ENCODE measurements at places on chromosomes 7 and 10. TPM values are rescaled to one million over a fixed set of nuclear protein-coding genes. Genes with fewer than 3 reads are reported as not detected.

The CYP3A7 gene
- not detected for total RNA-seq

- DNase-seq = no peak
Observed at GRCh38 chr10:126889421-126889820, 15.8 kb upstream of the DOCK1 start.

The NOD1 gene
- 22.8 TPM for total RNA-seq

DNA sequence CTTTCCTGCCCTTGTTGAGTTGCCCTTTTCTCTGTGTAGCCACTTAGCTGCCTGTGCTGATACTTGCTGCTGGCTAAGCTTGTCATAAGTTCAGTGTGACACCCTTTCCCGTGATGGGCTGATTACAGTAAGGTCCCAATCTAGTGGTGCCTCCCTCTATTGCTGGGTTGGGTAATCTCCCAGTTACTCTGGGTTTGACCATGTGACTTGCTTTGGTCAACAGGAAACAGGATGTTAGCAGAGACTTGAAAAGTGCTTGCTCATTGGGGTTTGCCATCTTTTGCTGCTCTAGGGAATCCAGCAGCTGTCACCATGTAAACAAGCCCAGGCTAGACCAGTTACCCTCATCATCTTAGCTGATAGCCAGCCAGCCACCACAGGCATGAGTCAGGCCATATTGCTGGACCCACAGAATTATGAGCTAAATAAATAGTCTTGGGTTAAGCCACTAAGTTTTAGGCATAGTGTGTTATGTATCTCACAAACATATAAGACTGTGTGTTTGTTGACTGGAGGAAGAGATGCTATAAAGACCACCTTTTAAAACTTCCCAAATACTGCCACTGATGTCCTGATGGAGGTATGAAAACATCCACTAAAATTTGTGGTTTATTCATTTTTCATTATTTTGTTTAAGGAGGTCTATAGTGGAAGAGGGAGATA is 4.0 kb upstream of the LEP start:
- peak; percentile 17 for DNase-seq

- DNase-seq = no peak
Observed at GRCh38 chr7:74467876-74468275, 14.2 kb downstream of the GTF2IRD1 start.

The TMEM229A gene
- not detected for total RNA-seq

DNA sequence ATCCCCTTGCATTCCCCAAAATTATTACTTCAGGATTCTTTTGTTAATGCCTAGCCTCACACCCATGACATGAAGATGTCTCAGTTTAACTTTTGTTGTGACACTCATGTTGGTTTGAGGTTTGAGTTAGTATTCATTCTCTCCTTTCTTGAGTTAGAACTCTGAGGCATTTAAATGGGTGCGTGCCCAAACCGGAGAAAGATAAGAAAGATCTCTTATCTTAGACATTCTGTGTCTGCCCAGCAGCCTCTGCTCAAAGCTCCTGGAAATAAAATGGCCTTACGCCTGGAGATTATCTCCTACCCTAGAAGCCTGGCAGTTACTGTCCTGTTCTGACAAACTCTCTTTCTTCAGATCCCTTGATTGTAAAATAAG is 26.3 kb downstream of the WBP1L start:
- no peak for DNase-seq

DNA sequence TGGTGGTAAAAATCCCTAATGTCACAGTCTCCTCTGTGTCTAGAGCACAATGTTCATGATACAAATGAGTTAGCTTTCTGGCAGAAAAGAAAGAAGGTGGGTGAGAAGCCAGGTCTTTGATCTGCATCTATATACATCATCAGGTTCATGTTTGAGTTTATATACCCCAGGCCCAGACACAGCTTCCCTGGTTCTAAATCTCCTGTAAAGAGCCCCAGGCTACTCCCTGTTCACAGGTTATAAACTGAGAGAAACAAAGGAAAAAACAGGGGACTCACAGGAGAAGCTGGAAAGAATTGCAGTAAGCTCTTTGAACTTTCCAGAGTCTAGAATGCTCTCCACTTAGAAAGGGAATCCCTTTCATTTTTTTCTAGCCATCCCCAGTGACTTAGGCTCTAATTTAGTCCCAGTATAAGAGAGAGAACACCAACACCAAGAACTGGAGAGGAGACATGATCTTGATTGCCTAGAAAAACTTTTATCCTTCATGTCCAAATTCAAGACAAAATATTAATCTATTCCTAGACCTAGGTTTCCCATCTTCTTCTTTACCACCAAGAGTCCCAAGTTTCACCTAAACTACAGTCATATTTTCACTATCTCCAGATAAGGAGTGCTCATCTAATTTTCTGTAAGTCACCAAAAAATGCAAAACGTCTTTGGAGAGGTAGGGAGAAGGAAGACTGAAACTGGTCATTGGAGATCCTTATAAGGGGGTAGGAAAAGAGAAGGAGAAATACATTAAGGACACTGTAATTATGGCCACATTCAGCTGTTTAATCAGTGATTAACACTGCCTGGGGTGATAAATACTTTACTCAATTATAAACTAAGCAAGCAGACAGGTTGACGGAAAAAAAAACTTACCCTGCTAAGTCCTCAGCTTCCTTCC is 469 bp downstream of the MSS51 start:
- no peak for DNase-seq

Measured in lung microvascular endothelial cell (primary cell).